Testis (tissue), 5 donors: ENCODE measurements at places on chromosomes 7 and 10.

DNA sequence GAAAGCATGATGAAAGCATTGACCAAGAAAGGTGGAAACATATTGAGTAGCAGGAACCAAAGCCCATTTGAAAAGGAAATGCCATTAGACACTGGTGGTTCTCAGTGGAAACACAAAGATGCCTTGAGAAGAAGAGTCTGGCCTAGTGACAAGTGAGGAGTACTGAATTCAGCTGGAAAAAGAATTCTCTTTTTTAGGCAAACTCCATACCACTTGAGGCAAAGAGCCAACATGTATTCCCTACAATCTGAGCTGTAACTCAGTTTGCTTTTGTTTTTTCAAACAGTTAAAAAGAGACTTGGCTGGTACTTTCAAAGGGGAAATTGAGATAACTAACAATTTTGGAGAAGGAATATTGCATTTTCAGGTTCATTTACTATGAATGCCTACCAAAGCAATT, 624.0 kb downstream of the NRG3 start:
- no peaks in the 10 kb centered on the region for H3K27me3 ChIP-seq
- no peak for DNase-seq
- H3K4me1 ChIP-seq, result no peaks in the 10 kb centered on the region
- H3K36me3 ChIP-seq, result no peaks in the 10 kb centered on the region

DNA sequence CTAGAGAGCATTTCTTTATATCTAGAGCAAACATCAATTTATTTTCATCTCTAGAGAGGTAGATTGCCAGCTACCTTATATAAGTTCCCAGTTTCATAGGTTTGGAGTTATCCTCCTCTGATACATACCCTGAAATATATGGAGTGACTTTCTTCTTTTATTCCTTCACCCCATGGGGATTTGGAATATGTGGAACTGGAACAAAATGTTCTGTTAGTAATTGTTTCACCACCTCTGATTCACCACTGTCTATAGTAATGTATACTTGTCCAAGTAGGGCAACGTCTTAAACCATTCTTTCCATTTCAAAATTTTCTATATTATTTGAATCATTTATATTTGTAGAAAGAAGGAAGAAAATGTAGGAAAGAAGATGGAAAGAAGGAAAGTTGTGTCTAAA, 511.2 kb upstream of the KCND2 start:
- no peak overlapping the region for H3K4me3 ChIP-seq
- no peak overlapping the region for H3K27ac ChIP-seq
- H3K36me3 ChIP-seq, result no peaks in the 10 kb centered on the region

- DNase-seq, result no peak
- H3K27me3 ChIP-seq, result no peaks in the 10 kb centered on the region
- H3K36me3 ChIP-seq, result no peaks in the 10 kb centered on the region
- H3K4me3 ChIP-seq, result no peak overlapping the region
- no peak overlapping the region for H3K27ac ChIP-seq
Measured at GRCh38 chr7:31922848-31923247, 147.4 kb downstream of the PDE1C start.

DNA sequence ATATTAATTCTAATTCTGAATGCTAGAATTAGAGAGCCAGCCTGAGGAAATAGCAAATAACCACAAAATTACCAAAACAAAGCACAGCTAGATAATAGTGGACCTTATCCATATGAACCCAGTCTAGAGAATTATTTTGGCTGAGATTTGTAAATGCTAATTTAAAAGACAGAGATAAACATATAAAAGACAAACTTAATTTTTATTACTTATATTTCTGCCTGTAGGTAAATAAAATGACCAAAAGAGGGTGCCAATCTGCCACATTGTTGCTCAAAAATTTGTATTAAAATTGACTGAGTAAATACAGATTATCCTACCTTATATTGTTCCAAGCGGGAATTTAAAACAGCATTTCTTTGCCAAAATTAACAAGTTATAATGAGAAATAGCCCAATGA, 20.2 kb downstream of the RTKN2 start:
- H3K4me3 ChIP-seq, result no peak overlapping the region
- no peaks in the 10 kb centered on the region for H3K36me3 ChIP-seq
- no peak overlapping the region for H3K27ac ChIP-seq
- DNase-seq, result no peak
- no peaks in the 10 kb centered on the region for H3K4me1 ChIP-seq

DNA sequence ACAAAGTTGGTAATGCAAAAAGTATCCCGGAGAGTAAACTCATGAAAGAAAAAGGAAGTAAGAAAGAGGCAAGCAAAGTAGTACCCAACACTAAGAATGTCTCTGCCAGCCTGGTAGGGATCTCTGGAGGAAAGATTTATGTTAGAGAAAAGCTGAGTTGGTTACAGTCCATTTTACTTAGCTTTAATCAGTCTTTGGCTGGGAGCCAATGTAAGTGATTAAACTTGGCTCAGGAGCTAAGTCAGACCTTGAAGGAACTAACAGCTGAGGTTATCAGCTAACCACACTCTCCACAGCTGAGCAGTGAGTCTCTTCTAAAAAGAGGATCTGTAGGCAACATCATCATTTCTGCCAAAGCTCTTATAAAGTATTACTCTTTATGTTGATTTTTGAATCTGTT, 148.0 kb downstream of the ANKRD7 start:
- DNase-seq, result no peak
- no peak overlapping the region for H3K27ac ChIP-seq
- H3K4me1 ChIP-seq, result no peaks in the 10 kb centered on the region
- H3K27me3 ChIP-seq, result no peaks in the 10 kb centered on the region
- no peaks in the 10 kb centered on the region for H3K36me3 ChIP-seq
- H3K4me3 ChIP-seq, result no peak overlapping the region

GRCh38 chr7:32023376-32023775, 46.8 kb downstream of the PDE1C start:
- no peak overlapping the region for H3K4me3 ChIP-seq
- H3K4me1 ChIP-seq, result no peaks in the 10 kb centered on the region
- no peaks in the 10 kb centered on the region for H3K36me3 ChIP-seq
- no peak overlapping the region for H3K27ac ChIP-seq
- H3K27me3 ChIP-seq, result no peaks in the 10 kb centered on the region

DNA sequence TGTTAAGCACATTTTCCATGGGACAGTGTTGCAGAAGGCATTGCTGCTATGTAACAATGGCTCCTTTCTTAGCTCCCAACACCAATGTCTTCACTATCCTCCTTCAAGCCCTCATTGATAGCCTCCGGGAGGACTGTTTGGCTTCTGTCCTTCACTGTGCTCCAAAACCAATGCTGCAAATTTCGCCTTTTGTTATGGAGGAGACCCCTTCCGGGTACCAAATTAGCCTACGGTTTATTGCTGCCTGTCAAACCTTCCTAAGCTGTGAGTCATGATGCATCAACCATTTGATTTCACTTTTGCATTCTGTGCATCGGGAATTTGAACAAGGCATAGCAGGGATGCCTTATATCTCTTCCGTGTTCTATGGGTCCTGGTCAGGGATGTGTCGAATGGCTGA, 432.9 kb downstream of the GATA3 start:
- no peaks in the 10 kb centered on the region for H3K27me3 ChIP-seq
- no peak overlapping the region for H3K27ac ChIP-seq

GRCh38 chr10:77844713-77845445, 81.7 kb downstream of the DLG5 start:
- H3K4me3 ChIP-seq, result no peak overlapping the region
- H3K4me1 ChIP-seq, result peaks cover 8% of the 10 kb centered on the region
- H3K27me3 ChIP-seq, result no peaks in the 10 kb centered on the region
- no peak overlapping the region for H3K27ac ChIP-seq

DNA sequence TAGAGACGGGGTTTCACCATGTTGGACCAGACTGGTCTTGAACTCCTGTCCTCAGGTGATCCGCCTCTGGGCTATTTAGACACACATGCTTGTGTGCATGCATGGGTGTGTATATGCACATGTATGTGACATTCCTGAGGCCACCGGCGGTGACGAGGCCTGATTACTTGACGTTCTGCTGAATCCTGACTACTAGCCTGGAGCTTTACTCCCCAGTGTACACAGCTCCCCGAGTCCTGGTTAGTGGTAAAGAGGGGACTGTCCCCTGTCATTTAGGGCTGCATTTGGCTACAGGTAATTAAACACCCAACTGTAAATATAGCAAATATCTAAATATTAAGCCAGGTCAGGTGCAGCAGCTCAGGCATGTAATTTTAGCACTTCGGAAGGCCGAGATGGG, 14.2 kb downstream of the GTF2IRD1 start:
- no peaks in the 10 kb centered on the region for H3K36me3 ChIP-seq
- no peaks in the 10 kb centered on the region for H3K27me3 ChIP-seq
- H3K27ac ChIP-seq, result no peak overlapping the region
- H3K4me3 ChIP-seq, result no peak overlapping the region
- DNase-seq, result no peak

- H3K27me3 ChIP-seq, result no peaks in the 10 kb centered on the region
- H3K36me3 ChIP-seq, result no peaks in the 10 kb centered on the region
- DNase-seq, result no peak
- H3K27ac ChIP-seq, result no peak overlapping the region
Measured at GRCh38 chr10:11395161-11395560, 216.3 kb downstream of the USP6NL start.

DNA sequence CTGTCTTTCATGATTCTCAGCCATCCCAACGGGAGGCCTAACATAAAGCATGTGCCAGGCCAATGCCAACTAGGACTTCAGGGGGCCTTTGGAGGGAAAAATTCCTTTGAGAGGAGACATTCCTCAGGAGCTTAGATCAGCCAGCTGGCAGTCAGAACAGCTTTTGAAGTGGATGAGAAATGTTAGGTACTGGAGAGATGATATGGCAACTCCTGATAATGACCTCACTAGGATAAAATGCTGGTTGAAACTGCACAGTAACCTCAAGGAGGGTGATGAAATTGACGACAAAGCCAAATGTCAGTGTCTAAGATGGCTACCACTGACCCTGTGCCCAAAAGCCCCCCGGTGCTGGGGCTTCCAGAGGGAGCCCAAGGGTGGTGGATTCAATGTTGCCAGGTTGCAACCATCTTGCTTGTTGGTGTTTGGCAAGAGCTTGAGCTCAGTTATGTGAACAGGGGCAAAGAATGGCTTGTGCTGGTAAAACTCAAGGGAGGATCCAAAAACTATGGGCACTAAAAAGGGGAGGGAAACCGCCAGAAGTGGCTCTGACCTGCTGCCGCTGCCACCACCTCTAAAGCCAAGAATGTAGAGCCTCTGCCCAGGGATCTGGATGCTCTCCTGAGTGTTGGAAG, 121.2 kb downstream of the UBE2H start:
- H3K36me3 ChIP-seq, result no peaks in the 10 kb centered on the region
- no peaks in the 10 kb centered on the region for H3K27me3 ChIP-seq
- peaks cover 38% of the 10 kb centered on the region for H3K4me1 ChIP-seq
- no peak overlapping the region for H3K4me3 ChIP-seq
- DNase-seq, result no peak

- H3K4me3 ChIP-seq, result no peak overlapping the region
- no peak for DNase-seq
- H3K4me1 ChIP-seq, result no peaks in the 10 kb centered on the region
- H3K27me3 ChIP-seq, result no peaks in the 10 kb centered on the region
- H3K27ac ChIP-seq, result no peak overlapping the region
- no peaks in the 10 kb centered on the region for H3K36me3 ChIP-seq
Measured at GRCh38 chr10:120212275-120212674, 244.8 kb upstream of the PLPP4 start.

DNA sequence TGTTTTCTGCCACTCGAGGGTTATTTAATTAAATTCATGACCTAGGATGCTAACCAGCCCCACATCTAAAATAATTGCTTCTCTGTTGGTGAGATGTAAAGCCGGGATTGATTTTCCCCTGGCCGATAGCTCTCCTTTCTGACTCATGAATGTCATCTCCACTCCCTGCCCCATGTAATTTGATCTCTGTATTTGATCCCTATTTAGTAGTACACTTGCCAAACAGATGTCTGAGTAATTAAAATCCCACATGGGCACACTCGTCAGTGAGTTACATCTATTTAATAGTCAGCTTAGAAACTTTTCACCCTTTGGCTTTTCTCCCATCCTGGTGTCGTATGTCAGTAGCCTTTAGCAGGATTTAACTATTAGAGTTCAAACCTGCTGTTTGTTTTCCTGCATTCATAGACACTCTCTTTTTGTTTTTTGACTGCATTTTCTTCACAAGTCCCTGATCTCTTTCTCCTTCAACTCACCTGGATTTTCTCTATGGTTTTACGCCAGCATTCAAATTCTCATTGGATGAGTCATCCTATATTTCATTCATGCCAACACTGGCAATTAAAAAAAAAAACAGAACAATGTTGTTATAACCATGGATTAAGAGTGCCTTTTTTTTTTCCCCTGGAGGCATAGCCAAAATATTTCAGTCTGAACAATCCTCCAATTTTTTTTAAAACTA, 82.7 kb downstream of the SPAG6 start:
- no peak for DNase-seq
- H3K36me3 ChIP-seq, result no peaks in the 10 kb centered on the region
- H3K4me3 ChIP-seq, result no peak overlapping the region
- H3K27ac ChIP-seq, result no peak overlapping the region
- no peaks in the 10 kb centered on the region for H3K27me3 ChIP-seq

GRCh38 chr10:17214526-17214925, 13.1 kb upstream of the TRDMT1 start:
- no peak overlapping the region for H3K27ac ChIP-seq
- no peaks in the 10 kb centered on the region for H3K27me3 ChIP-seq
- peaks cover 3% of the 10 kb centered on the region for H3K4me1 ChIP-seq
- DNase-seq, result no peak
- no peak overlapping the region for H3K4me3 ChIP-seq
- no peaks in the 10 kb centered on the region for H3K36me3 ChIP-seq

- H3K4me1 ChIP-seq, result no peaks in the 10 kb centered on the region
- DNase-seq, result no peak
- H3K27ac ChIP-seq, result no peak overlapping the region
Measured at GRCh38 chr10:85621562-85621961, 745.0 kb downstream of the GRID1 start.

GRCh38 chr7:155756322-155756721, 55.9 kb downstream of the SHH start:
- no peak for DNase-seq
- no peak overlapping the region for H3K27ac ChIP-seq
- H3K36me3 ChIP-seq, result no peaks in the 10 kb centered on the region
- no peaks in the 10 kb centered on the region for H3K4me1 ChIP-seq
- H3K4me3 ChIP-seq, result no peak overlapping the region
- H3K27me3 ChIP-seq, result no peaks in the 10 kb centered on the region

- H3K36me3 ChIP-seq, result no peaks in the 10 kb centered on the region
- no peak overlapping the region for H3K27ac ChIP-seq
- H3K27me3 ChIP-seq, result no peaks in the 10 kb centered on the region
- DNase-seq, result no peak
- H3K4me1 ChIP-seq, result no peaks in the 10 kb centered on the region
Measured at GRCh38 chr7:76220185-76221057, 18.7 kb downstream of the SRRM3 start.
